Ascending aorta (tissue), 2 donors: ENCODE measurements at places on chromosomes 6 and 20.

GRCh38 chr6:155152211-155153076, 111.4 kb upstream of the CLDN20 start:
- DNase-seq = no peak

DNA sequence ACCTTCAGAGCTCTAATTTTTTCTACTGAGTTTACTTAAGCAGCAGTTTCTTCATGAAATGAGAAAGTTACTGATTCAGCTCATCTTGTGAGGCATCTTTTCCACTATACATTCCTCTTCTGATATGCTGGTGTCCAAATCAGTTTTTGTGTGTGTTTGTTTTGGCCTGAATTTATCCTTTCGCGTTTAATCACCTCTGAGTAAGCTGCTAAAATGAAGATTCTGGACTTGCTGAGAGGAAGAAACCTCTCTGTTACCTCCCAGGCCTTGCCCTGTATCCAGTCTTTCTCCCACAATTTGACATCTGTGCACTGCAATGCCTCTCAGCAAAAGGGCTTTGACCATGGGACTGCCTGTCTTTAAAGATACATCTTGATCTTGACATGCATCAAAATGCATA, 536.2 kb upstream of the NRSN1 start:
- no peak for DNase-seq

GRCh38 chr6:17865243-17865642, 122.2 kb downstream of the KIF13A start:
- DNase-seq = no peak

DNA sequence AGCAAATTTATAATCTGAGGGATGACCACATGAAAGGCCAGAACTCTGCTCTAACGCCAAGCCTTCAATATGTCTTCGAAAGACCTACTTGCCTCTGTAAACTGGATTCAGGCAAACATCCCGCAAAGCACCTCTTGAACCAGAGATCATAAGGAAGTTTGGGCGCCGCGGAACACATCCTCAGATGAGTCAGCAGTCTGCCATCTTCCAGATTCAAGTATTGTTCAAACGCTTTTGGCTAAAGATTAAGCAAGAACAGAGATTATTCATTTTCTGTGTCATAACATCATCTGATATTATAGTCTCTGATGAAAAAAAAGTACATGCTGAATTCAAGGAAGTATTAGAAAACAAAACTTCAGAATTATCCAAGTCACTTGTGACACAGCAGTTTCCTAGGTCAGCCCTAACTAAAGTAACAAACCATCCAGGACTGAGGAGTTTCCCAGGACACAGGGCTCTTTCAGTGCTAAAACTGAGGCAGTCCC, 20.8 kb downstream of the TBC1D7 start:
- DNase-seq = no peak

DNA sequence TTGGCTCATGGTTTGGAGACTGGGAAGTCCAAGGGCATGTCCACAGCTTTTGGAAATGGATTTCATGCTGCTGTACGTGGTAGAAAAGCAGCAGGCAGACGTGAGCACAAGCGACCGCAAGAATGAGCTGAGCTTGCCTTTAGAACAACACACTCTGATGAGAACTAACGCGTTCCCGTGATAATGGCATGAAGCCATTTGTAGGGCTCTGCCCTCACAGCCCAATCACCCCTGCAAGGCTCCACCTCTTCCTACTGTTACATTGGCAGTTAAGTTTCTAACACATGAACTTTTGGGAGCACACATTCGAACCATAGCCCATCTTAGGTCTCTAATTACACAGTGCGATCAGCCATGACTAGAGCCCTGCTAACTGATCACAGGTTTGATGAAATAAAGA, 107.5 kb upstream of the TMEM170B start:
- no peak for DNase-seq

- DNase-seq = no peak
These were observed 31.5 kb downstream of the RAB44 start for GRCh38 chr6:36729161-36729524.

DNA sequence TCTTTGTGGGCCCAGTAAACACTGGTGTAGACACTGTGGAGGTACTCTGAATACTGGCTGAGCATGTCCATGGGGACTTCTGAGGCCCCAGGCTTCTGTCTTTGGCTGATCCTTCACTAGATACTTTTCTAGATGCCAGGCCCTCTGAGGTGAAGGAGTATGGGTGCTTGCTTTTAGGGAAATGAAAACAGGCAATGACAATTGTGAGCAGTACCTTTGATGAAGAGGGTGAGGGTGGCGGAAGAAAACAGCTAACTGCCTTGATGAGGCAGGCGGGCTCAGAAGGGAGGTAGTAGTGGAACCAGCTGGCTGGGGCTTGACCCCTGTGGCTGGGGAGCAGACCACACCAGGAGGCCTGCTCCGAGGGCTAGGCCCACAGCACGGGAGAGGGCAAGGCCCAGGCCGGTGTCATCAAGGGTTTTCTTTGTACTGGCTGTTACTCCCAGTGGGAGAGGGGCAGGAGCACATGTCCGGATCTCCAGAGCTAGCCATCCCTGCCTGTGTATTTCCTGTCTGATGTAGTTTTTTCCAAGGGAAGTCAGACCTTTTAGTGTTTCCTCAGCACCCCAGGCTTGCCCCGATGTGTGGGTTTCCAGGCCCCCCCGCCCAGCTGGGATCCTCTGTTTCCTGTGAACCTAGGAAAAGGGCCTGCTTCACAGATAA, 3.9 kb downstream of the PLCG1 start:
- no peak for DNase-seq

GRCh38 chr20:9163995-9164394, 95.1 kb downstream of the PLCB4 start:
- DNase-seq = no peak

DNA sequence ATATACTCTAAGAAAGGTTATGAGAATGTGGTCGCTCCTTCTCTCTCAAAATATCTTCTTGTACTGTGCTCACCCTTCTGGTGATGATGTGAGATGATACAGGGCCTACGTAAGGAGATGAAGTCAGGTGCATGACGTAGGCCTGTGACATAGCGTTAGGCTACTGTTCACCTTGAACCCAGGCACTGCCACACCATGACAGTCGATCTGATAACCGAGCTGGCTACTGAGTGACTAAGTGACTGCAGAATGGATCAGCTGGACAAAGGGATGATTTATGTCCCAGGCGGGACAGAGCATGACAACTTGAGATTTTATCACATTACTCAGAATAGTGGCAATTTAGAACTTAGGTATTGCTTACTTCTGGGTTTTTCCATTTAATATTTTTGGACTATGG, 11.2 kb downstream of the SLC24A3 start:
- no peak for DNase-seq
